Fibroblast of skin of left biceps (primary cell): ENCODE measurements at places on chromosomes 2 and 18.
A peak's percentile ranks its signal among the peaks of the same experiment; 100 is the strongest.

- no peak for DNase-seq
Measured at GRCh38 chr2:2826209-2826551, 495.1 kb upstream of the MYT1L start.

GRCh38 chr2:41830600-41830999 is 217.2 kb upstream of the PKDCC start:
- DNase-seq, result no peak

GRCh38 chr18:41893432-41893831 is 61.6 kb upstream of the PIK3C3 start:
- DNase-seq, result no peak

DNA sequence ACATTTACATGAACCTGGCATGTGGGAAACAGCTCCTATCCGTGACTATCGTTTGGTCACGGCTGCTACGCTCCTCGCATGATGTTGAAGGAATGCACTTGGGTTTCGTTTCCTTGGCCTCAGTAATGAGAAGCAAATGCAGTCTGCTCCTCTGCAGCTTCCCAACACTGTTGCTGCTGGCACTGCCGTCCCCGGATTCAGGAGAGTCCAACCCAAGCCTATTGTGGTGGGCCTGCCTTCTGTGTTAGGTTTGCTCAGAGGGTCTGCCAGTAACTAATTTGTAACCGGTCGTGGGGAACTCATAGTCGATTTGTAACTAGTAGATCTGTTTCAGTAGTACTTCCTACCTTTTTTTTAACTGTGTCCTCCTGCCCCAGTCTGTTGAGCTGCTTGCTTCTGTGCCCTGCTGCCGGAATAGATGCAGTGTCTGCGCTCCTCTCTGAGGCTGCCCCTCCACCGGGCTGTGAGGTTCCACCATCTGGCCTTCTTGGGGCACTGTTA is 58.4 kb downstream of the WDSUB1 start:
- DNase-seq, result peak; percentile 44

DNA sequence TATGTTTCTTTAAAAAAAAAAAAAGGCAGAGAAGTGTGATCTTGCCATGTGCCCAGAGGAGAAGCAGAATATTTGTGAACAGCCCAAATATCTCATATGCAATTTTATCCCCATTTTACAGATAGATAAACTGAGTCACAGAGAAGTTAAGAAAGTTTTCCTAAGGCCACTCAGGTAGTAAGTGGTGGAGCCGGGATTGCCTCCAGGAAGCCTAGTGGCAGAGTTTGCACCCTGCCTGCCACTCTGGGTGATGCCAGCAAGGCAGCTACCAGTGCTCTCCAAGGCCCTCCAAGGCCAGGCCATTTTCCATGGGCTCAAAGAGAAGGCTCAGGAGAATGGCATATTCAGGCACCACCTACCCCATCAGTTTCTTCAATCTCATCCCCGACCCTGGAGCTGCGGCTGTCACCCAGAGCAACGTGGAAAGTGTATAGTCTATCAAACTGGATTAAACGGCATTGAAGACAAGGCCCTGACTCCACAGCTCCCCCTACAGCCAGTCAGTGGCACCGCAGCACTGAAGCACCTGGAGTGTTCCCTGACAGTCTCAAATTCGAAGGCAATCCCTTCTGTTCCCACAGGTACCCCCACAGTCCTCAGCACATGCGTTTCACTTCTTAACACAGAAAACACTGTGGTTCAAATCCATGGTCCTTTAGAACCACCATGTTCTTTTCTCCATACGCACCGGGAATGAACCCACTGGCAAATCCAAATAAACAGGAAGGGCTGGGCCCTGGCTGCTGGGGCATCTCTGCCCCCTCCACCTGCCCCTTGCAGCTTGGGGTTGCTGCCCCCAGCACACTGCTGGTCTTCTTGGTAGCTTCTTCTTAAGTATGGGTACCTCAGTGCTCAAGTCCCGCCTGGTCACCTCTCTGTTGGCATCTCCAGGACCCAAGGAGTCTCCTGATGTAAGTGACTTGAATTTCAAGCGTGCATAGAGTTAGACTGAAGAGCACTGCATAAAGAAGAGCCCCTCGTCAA is 175.3 kb downstream of the INHBB start:
- DNase-seq, result no peak

- no peak for DNase-seq
Measured at GRCh38 chr18:60411715-60412114, 39.1 kb upstream of the MC4R start.

DNA sequence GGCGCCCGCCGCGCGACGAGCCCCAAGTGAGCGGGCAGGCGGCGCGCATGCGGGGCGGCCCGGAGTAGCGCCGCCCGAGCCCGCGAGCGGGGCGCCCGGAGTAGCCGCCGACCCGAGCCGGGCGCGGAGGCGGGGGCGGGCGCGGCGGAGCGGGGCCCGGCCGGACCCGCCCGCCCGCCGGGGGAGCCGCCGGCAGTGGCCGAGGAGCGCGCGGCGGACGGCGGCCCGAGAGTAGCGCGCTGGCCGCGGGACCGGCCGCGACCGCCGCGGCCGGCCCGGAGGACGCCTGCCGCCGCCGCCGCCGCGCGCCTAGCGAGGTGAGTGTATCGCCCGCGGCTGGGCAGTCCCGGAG is at the start of gene GALNT1:
TSS of gene GALNT1 (plus strand) at position 195 of the 352 bp plus-strand sequence. CDS start 72,923 bp downstream, outside the sequence.
- DNase-seq, result no peak

DNA sequence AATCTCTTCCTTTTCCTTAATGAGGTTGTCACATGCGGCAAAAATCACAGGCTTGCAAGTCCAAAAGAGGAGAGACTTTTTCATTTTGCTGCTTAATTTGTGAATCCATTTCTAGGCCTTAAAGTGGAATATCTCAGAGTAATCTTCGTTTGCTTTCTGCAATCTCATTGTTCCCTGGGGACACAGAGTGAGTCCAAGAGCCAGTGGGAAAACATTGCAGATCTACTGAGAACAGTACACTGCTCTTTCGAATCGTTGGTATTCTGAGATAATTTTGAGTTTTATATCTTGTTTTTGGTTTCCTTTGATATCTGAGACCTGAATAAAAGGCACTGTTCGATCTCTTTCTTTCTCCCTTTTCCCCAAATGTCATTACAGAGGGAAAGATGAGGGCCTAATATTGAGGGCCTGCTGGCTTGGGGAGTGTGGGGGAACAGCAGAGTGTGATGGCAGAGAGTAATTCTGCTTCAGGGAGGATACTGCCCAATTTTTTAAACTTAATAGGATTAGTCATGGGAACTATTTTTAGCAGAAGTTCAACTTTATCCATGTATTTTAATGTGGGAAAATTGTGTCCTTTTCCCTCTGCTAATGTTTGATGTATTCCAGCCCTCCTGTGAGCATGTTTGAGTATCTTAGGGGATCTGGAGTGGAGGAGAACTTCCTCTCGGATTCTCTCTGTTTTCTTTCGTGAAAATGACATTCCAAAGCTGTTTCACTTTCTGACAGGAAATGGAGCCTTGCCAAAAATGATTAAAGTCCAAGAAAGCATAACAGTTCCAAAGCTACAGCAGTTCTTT is 418.2 kb upstream of the ZEB2 start:
- DNase-seq, result peak; percentile 66

DNA sequence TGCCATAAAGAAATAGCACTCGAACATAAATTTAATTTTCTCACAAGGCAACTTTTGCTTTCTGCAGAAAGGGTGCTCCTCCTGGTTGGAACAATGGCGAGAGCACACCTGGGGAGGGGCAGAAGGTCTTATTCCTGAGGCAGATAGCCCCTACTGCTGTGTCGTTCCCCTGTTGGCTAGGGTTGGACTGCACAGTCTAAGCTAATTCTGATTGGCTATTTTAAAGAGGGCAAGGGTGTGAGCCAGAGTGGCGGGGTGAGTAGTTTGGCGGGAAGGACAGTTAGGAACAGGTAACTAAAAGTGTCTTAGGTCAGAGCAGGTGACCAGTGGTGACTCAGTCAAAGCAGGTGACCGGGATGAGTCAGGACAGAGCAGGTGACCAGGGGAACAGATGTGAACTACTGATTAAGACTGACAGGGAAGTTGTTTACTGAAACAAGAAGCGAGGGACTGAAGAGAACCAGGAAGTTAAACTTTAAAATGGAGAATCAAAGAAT is 49.7 kb upstream of the AGAP1 start:
- no peak for DNase-seq

DNA sequence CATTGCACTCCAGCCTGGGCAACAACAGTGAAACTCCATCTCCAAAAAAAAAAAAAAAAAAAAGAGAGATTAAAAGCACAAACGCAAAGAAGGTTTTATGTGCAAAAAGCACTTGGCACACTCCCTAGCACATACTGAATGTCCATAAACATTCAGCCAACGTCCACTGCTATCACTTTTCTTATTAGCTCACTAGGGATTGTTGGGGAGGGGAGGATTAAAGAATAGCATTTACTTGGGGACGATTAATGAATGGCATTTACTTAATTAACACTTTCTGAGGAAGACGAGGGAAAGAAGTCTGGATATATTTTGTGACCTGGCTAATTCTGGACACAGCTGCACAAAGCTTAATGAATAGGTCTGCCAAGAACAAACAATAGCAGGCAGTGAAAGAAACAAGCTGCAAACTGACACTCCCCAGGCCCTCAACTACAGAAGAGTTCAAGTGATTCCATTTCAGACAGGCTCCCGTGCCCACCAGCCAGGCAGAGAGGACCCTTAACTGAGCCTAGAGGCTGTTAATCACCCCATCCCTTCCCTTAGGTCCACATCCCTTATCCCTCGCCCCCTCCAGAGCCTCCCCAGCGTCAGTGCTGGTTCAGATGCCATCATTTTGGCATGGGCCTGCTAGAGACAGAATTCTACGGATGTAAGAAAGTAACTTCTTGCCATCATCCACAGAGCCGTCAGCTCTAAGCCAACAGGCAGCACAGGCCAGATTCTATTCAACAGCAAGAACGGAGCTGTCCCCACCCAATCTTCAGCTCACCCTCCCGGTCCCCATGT is 7.4 kb downstream of the CYB5A start:
- no peak for DNase-seq

DNA sequence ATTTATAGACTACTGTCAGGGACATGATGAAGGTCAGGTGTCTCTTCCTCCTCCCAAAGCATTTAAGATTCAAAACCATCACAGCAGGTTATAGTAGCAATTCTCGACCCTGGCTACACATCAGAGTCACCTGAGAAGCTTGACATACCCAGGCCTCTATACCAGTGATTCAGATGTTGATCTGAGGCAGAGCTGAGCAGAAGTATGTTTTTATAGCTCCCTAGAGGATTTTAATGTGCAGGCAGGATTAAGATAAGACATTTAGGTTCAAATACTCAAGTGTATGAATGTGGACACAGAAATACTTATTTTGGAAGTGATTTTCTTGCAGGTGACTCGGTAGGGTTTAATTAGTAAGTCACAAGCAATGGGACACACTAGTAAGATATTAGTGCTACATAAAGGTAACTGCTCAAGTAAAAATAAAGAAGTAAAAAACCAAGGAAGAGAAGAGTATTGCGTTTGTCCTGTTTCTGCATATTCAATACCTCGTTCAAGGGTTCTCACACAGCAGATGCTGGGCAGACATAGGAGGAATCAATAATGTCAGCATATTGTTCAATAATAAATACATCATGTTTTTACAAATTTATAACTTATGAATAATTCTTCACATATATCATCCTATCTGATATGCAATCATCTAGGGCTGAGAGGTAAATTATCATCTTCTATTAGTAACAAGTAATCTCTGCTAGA is 7.0 kb downstream of the GCFC2 start:
- no peak for DNase-seq
